ENCODE measurements at places on chromosomes 7 and 10. TPM values are rescaled to one million over a fixed set of nuclear protein-coding genes. Genes with fewer than 3 reads are reported as not detected.

DNA sequence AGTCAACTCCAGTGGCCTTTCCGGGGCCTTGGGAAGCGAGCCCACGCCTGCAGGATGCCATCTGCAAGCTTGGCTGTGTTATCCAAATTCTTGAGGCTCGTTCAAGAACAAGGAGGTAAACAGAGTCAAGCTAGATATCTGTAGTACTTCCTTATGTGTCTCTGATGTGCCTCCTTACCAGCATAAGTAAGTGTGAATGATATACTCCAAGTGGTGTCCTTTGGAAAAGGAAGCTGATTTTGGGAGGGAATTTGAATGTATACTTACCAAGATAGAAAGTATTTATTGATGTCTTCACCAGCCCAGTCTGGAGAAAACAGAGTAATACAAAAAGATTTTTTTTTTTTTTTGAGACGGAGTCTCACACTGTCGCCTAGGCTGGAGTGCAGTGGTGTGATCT lies 372.3 kb upstream of the GALNT17 start:
- no peak for DNase-seq

Gene ERVW-1
- total RNA-seq: not detected

DNA sequence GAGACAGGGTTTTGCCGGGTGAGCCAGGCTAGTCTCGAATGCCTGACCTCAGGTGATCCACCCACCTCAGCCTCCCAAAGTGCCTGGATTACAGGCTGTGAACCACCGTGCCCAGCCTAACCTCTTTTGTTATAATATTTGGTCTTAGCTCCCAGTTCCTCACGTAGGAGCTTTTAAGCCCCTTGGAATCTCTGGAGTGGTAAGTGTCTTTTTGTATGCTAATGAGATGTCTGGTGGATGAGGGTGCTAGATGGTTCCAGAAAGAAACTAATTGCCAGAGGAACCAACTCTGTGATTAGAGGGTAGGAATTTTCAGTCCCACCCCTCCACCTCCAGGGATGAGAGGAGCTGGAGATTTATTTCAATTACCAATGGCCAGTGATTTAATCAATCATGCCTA lies 5.3 kb upstream of the ARPC1A start:
- no peak for DNase-seq

GRCh38 chr10:17278607-17279240 lies 50.7 kb downstream of the VIM start:
- DNase-seq: no peak

DNA sequence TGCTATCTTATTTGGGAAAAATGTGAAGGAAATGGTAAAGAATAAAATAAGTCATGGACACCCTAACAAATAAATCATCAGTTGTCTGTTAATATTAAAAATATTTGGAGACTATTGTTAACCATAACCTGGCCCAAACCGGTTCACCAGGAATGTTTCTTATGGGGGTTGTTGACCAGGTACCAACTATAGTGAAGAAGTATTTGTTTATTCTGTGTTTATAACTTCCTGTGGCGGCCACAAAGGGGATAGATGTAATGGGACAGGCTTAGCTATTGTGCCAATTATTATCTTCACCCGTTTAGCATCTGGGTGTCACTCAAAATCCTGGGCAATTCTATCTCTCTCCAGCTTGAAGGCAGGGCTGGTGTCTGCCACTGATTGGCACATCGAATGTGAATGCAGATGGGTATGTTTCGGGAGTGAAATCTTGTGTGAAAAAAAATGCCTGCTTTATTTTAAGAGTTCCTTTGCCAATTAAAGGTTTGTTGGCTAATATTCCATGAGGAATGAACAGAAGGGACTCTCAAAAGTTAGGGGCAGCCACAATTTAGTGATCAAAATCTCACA lies 500.9 kb downstream of the ARL4A start:
- no peak for DNase-seq

Gene CACNA2D1
- total RNA-seq: 11.8 TPM

Gene ACBD7
- total RNA-seq: 4.2 TPM

GRCh38 chr7:113281223-113281622 lies 162.9 kb upstream of the SMIM30 start:
- DNase-seq: no peak

Gene MUC12
- total RNA-seq: 2.4 TPM

Measured in cardiac muscle cell (in vitro differentiated cells and primary cell).